ENCODE measurements at places on chromosomes 1 and 21. TPM values are rescaled to one million over a fixed set of nuclear protein-coding genes. Genes with fewer than 3 reads are reported as not detected.

CRABP2 gene
- total RNA-seq: 9.2 TPM

CYYR1 gene
- total RNA-seq: 18.1 TPM

DNA sequence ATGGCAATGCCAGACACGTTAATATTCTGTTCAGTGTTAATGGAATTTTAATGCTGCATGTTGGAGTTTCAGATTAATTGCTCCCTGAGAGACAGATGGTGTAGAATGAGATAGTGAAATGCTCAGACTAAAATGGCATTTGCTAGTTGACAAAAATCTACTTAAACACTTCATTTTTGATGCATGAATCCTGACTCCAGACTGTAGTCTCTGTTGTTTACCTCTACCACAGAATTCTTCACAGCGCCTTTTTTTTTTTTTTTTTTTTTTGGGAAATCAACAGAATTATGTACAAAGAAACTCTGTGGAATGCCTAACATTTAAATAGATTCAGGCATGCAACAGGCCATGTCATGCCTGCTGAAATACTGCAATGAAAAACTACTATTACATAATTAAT lies 111.3 kb downstream of the PLPPR5 start:
- no peak for DNase-seq

GRCh38 chr1:150210706-150211105 lies 25.2 kb downstream of the ANP32E start:
- DNase-seq: no peak

Data from posterior vena cava (tissue), 2 donors.